Bronchial epithelial cell (primary cell): ENCODE measurements at places on chromosomes 2 and 18. TPM values are rescaled to one million over a fixed set of nuclear protein-coding genes. Genes with fewer than 3 reads are reported as not detected.

DNA sequence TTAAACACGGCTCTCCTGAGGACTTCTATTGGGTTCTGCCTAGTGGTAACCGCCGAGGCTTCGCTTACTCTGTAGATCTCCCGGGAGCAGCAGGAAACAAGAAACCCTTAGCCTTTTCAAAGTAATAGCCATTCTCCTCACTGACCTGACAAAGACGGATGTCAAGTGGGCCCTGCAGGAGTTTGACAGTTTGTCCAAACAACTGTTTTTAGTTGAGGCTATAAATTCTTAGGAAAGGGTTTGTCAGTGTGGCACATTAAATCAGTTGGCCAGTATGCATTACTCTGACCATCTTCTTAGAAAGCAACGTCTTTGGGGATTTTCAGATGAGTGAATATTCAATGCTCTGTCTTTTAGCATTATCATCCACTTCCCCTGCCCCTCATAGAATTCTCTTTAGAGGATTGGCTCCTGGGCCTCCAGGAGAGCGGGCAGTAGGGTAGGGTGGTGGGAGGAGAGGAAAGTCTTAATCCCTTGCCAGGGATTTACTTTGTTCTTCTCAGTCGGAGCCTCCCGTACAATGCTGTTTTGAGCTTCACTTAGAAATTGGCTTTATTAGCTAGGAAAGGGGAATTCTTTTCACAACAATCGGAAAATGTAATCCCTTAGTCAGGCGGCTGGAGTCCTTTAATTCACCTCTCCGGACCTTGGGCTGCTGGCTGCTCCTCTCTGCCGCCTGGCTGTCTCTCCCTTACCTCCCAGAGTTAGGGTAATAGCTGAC lies 13.3 kb upstream of the C18orf32 start:
- DNase-seq, result no peak

DNA sequence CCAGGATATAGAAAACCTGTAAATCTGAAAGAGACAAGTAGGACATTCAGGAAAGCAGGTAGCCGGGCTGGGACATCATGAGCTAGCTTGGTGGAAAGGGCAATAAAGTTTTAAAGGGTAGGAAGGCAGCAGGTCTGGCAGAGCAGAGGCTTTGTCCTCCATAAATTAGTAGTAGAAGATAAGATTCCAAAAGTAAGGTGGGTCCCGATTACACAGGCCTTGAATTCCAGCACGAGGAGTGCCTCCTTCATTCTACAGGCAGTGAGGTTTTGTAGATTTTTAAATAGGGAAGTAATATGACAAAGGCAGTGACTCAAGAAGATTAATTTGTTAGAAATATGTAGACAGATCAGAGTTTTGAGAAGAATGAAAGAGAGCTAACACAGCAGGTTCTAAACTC lies 160.7 kb downstream of the DTNB start:
- DNase-seq, result peak; percentile 15

GRCh38 chr2:191635333-191636234 lies 42.4 kb upstream of the NABP1 start:
- DNase-seq, result no peak

The EVX2 gene
- total RNA-seq, result not detected in 2 replicates

The CHCHD5 gene
- total RNA-seq, result 10.3 and 20.2 TPM in 2 replicates

DNA sequence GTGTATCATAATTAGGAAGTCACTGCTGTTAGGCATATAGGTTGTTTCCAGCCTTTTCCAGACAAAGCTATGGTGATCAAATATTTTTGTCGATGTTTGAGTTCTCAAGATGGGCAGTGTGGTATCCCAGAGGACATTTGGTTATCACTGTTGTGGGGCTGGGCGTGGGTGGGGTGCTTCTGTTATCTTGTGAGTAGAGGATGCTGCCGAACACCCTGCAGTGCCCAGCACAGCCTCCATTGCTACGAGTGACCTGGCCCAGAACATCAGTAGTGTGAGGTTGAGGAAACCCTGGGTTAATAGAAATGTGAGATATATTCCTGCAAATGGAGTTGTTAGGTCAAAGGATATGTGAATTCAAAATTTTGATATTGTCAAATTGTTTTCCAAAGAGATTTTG lies 33.2 kb downstream of the ZNF236 start:
- no peak for DNase-seq

DNA sequence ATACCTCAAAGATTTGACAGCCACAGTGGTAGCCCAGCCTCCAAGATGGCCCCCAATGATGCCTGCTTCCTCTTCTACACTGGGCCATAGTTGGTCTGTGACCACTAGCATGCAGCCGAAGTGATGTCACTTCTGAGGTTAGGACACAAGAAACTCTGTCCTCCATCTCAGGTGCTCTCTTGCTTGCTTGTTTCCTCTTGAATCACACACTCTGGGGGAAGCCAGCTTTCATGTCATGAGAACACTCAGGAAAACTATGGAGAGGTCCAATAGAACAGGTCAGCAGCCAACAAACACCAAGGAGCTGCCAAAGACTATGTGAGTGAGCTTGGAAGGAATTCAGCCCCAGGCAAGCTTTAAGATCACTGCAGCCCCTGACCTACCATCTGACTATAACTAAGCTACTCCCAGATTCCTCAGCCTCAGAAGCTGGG lies 3.3 kb upstream of the ADAM17 start:
- DNase-seq, result peak; percentile 97

The FOXI3 gene
- total RNA-seq, result under 0.01 TPM in 1 of 2 replicates, not detected in the other

GRCh38 chr2:120860579-120860922 lies 124.9 kb downstream of the GLI2 start:
- DNase-seq, result no peak

The UGT1A5 gene
- total RNA-seq, result 0.26 and 3.3 TPM in 2 replicates
